ENCODE measurements at places on chromosomes 2 and 18.

GRCh38 chr2:99862566-99862965, 279.8 kb downstream of the AFF3 start:
- DNase-seq: no peak

- DNase-seq: no peak
Measured at GRCh38 chr2:49069829-49070228, 84.5 kb downstream of the FSHR start.

- DNase-seq: no peak
Measured at GRCh38 chr2:45850558-45850957, 199.1 kb downstream of the PRKCE start.

- DNase-seq: peak; percentile 26
Measured at GRCh38 chr2:44793322-44793870, 148.1 kb upstream of the SIX3 start.

- DNase-seq: no peak
Measured at GRCh38 chr2:16185801-16186272, 245.5 kb downstream of the MYCN start.

DNA sequence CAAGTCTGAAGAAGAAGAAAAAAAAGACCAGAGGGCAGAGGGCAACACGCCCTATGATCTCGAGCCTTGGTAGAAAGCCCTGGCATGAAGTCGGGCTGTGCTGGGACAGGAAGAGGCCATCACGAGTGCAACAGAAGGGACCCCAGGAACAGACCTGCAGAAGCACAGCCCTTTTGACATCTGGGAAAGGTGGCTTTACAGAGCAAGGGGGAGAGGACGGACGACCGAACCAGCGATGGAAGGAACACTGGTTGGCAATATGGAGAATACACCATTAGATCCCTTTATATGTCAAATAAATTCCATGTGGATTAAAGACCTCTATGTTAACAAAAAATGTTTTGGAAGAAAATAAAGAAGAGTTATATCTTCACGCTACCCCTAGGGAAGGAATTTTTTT, 10.7 kb downstream of the KIF1A start:
- peak; percentile 19 for DNase-seq
